ENCODE measurements at places on chromosomes 7 and 10. TPM values are rescaled to one million over a fixed set of nuclear protein-coding genes. Genes with fewer than 3 reads are reported as not detected.
A peak's percentile ranks its signal among the peaks of the same experiment; 100 is the strongest.

DNA sequence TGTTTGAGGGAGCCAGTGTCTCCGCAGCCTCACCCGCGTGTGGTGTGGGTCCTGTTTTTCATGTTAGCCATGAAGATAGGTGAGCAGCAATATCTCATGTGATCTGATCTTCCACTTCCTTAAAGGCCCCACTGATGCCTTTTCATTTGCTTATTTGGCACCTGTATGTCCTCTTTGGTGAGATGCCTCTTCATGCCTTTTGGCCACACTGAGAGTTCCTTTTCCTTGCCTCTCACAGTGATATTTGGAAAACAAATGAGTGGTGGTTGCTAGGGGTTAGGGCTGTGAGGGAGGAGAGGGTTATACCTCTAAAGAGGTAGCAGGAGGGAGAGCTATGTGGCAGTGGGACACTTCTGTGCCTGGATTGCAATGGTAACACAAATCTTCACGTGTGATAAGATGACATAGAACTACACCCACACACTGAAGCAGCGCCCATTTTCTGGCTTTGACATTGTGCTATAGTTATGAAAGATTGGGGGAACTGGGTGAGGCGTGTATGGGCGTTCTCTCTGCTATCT is 90.4 kb upstream of the TNS3 start:
- H3K36me3 ChIP-seq = no peaks in the 10 kb centered on the region
- H3K4me1 ChIP-seq = peaks cover 36% of the 10 kb centered on the region
- H3K4me3 ChIP-seq = no peak overlapping the region
- peak overlapping the region; percentile 29 for H3K27ac ChIP-seq

- no peak overlapping the region for H3K4me3 ChIP-seq
- no peaks in the 10 kb centered on the region for H3K4me1 ChIP-seq
- H3K27ac ChIP-seq = no peak overlapping the region
- H3K27me3 ChIP-seq = no peaks in the 10 kb centered on the region
- H3K36me3 ChIP-seq = no peaks in the 10 kb centered on the region
- DNase-seq = no peak
These were observed 58.1 kb downstream of the CSGALNACT2 start for GRCh38 chr10:43196131-43196980.

DNA sequence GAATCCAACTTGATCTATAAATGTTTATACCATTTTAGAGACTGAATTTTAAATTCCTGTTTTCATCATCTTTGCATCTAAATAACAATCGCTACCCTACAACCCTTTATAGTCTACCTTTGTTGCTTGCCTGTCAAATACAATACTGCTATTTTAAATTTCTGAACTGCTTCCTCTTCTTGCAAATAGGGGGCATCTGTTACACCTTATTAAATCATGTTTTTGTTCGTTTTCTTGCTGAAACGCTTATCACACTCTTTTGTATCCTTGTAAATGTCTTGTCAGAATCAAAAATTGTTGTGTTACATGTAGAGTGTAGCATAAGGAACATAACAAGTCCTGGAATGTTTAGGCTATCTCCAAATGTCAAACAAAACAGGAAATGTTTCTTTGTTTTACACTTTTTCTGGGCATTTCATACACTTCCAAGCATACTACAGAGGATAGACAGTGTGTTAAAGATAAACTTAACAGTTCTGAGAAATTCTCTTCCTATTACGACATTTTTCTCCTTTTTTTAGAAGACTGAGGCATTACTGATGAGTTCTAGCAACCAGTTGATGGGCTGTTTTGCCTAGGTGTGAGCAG is 281.3 kb downstream of the GPR158 start:
- H3K4me1 ChIP-seq = no peaks in the 10 kb centered on the region
- no peak overlapping the region for H3K4me3 ChIP-seq
- H3K27me3 ChIP-seq = no peaks in the 10 kb centered on the region
- no peak for DNase-seq
- H3K36me3 ChIP-seq = no peaks in the 10 kb centered on the region

DNA sequence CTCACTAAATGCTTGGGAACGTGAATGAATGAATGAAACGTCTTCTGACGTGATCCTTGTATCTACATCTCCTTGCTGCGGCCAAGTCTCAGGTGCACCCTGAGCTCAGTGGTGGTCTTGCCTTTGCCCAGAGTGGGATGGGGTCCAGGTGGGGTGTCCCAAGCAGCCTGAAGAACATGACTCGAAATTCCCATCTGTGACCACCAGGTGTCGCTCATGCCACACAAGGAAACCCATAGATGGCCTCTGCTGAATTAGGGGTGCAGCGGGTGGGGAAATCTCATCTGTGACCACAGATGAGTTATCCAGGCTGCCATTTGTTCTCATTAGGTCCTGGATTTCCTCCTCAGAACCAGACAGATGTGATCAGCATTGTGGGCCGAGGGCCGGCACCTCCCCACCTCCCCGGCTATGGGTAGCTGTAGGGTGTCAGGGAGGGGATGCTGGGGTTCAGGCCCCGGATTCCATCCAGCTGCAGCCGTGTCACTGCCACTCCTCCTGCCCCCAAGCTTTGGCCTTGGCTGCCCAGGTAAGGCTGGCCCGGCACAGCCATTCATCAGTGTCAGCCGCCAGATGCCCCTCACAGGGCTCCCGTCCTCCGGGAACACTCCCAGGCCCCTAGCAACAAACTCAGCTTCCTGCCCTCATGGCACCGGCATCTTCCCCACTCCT is 21.0 kb upstream of the GNA12 start:
- DNase-seq = no peak
- no peaks in the 10 kb centered on the region for H3K36me3 ChIP-seq
- H3K27me3 ChIP-seq = no peaks in the 10 kb centered on the region
- H3K4me1 ChIP-seq = peaks cover 24% of the 10 kb centered on the region
- no peak overlapping the region for H3K27ac ChIP-seq

GRCh38 chr10:120456626-120457430 is at the start of gene PLPP4:
PLPP4 (plus strand) TSS chr10:120457227; CDS start chr10:120457306, 79 bp downstream.
- DNase-seq = no peak
- H3K27me3 ChIP-seq = peaks cover 11% of the 10 kb centered on the region
- no peaks in the 10 kb centered on the region for H3K36me3 ChIP-seq
- H3K27ac ChIP-seq = no peak within 1 kb of the TSS

DNA sequence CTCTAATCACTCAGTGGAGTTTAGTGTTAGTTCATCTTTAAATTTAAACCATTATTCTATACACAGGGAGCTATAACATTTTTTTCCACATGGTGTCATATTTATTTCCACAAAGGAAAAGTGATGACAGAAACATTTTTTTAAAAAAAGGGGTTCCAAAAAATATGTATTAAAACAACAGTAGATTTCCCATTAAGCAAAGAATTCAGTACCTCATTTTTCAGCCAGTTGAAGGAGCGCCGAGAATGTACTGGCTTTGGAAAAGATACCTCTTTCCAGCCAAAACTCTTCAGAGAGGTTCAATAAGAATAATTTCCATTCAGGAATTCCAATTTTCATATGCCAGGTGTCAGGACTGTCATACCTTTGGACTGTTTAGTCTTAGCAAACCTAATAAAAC is 250.5 kb upstream of the MEOX2 start:
- H3K4me1 ChIP-seq = no peaks in the 10 kb centered on the region
- no peaks in the 10 kb centered on the region for H3K36me3 ChIP-seq
- H3K27ac ChIP-seq = no peak overlapping the region
- no peak for DNase-seq
- no peak overlapping the region for H3K4me3 ChIP-seq
- no peaks in the 10 kb centered on the region for H3K27me3 ChIP-seq

- no peak overlapping the region for H3K4me3 ChIP-seq
- DNase-seq = no peak
- peaks cover 2% of the 10 kb centered on the region for H3K4me1 ChIP-seq
- H3K36me3 ChIP-seq = peaks cover 3% of the 10 kb centered on the region
- H3K27ac ChIP-seq = no peak overlapping the region
- no peaks in the 10 kb centered on the region for H3K27me3 ChIP-seq
These were observed 64.5 kb downstream of the MCMBP start for GRCh38 chr10:119807960-119808697.

- no peaks in the 10 kb centered on the region for H3K36me3 ChIP-seq
- H3K4me3 ChIP-seq = no peak overlapping the region
- no peak overlapping the region for H3K27ac ChIP-seq
- DNase-seq = no peak
These were observed 34.2 kb downstream of the CAMK2B start for GRCh38 chr7:44291066-44291732.

DNA sequence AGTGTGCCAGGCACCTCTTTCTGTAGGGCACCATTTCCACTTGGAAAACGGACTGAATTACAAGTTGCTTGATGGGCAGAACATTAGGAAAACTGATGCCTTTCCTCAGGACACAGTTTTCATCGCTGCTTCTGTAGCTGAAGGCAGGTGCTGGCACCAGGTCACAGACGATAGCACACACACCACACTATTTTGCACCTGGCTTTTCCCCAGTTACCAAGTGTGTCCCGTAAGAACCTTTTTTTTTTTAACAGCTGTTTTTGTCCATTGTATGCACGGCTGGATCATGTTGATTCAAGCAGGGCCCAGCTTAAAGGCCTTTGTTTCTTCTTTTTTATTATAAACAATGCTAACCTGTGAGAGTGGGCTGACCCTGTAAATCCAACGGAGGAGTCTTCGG is 1.3 kb upstream of the GET4 start:
- H3K27me3 ChIP-seq = no peaks in the 10 kb centered on the region
- no peaks in the 10 kb centered on the region for H3K4me1 ChIP-seq

- no peak overlapping the region for H3K27ac ChIP-seq
- no peak overlapping the region for H3K4me3 ChIP-seq
- H3K36me3 ChIP-seq = no peaks in the 10 kb centered on the region
- no peak for DNase-seq
These were observed 705.0 kb downstream of the PARD3 start for GRCh38 chr10:34109952-34110702.

DNA sequence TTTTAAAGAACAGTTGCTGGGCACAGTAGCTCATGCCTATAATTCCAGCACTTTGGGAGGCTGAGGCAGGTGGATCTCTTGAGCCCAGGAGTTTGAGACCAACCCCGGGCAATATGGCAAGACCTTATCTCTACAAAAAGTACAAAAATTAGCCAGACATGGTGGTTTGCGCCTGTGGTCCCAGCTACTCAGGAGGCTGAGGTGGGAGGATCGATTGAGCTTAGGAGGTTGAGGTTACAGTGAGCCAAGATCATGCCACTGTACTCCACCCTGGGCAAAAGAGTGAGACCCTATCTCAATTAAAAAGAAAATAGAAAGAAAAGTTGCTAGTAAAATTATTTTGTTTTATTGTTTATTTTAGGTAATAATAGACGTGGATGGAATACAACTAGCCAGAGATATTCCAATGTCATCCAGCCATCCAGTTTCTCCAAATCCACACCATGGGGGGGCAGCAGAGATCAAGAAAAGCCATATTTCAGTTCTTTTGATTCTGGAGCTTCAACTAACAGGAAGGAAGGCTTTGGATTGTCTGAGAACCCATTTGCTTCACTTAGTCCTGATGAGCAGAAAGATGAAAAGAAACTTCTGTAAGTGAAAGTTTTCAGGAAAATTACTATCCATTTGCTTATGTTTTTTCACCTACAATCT is 3.0 kb downstream of the NUP42 start:
- H3K27ac ChIP-seq = no peak overlapping the region
- 0 out of 2 replicates have a peak, but pooled peaks cover 3% of the 10 kb centered on the region for H3K4me1 ChIP-seq
- H3K27me3 ChIP-seq = no peaks in the 10 kb centered on the region
- peak overlapping the region; percentile 59 for H3K4me3 ChIP-seq

GRCh38 chr10:33237736-33238624 is 96.5 kb downstream of the NRP1 start:
- no peaks in the 10 kb centered on the region for H3K36me3 ChIP-seq
- H3K4me3 ChIP-seq = no peak overlapping the region
- no peaks in the 10 kb centered on the region for H3K4me1 ChIP-seq
- no peak overlapping the region for H3K27ac ChIP-seq
- H3K27me3 ChIP-seq = no peaks in the 10 kb centered on the region

GRCh38 chr7:36526863-36527548 is 137.3 kb downstream of the ANLN start:
- DNase-seq = peak; percentile 11
- no peaks in the 10 kb centered on the region for H3K27me3 ChIP-seq
- peaks cover 5% of the 10 kb centered on the region for H3K4me1 ChIP-seq
- no peak overlapping the region for H3K4me3 ChIP-seq
- no peaks in the 10 kb centered on the region for H3K36me3 ChIP-seq
- no peak overlapping the region for H3K27ac ChIP-seq

DNA sequence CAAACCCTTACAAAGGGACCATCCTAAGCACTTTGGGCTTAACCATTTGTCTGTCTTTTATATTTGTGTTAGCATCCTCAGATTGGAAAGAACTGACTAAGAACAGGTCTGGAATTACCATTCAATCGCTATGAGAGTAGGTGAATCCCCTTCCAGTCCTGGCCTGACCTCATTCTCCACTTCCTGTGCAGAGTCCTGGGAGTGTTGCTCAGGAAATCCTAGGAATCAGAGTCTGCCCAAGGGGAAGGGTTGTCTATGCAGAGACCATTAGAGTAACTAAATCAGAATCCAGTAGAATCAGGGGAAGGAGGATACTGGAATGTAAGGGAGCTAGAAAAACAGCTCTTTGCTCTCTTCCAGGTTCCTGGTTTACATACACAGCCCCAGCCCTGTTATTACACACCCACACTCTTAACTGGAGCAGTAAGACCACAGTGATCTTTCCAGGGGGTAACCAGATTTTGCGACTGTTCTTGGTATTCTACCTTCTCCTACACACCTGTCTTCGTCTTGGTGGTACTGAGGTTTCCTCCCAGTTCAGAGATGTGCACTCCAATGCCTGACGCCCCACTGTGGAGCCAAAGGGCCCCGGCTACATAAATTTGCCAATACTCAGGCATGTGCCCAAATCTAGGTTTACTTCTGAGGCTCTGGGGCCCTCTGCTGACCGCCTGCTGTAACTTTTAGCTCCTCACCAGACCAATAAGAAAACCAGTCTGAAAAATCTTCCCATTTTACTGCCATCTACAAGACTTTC is 103.7 kb downstream of the RNF216 start:
- no peak for DNase-seq
- no peaks in the 10 kb centered on the region for H3K27me3 ChIP-seq
- H3K4me1 ChIP-seq = peaks cover 50% of the 10 kb centered on the region
- H3K36me3 ChIP-seq = peaks cover 4% of the 10 kb centered on the region
- H3K27ac ChIP-seq = peak overlapping the region; percentile 10

DNA sequence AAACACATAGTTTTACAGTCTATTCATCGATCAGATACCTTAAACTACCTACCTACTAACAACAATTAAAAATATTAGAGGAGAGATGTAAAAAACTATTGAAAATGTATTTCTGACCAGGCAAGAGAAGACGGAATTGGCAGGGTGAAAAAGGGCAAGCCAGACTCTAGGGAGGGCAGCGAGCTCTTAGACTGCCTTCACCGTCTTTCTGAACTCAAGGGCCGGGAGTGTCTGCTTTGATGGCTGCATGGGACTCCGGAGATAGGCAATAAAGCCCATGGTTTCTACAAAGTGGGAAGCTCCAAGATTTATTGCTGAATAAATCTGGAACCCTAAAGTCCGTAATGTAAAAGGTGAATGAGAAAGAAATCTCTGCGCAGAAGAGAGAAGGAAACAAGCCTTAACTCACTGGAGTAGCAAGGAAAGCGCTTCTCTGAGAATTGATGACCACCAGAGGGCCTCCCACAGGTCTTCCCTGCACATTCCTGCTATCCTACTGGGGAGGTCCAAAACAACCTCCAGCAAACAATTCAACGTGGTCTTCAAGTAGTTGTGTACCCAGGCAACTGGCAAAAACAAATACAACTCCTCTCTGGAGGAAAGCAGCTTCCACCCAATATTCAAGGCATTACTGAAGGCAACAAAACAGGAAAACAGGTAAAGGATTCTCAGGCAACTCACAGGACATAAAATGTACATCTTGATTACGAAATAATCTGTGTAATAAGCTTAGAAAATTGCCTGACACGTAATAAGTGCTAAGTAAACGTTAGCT is 181.3 kb downstream of the SDK1 start:
- no peaks in the 10 kb centered on the region for H3K27me3 ChIP-seq
- H3K4me1 ChIP-seq = no peaks in the 10 kb centered on the region
- no peak for DNase-seq
- no peak overlapping the region for H3K27ac ChIP-seq

The NAT16 gene
- not detected for polyA plus RNA-seq

The EPDR1 gene
- polyA plus RNA-seq = 6.7 TPM

The MAGI2 gene
- polyA plus RNA-seq = 0.03 TPM

The ITIH5 gene
- not detected for polyA plus RNA-seq

The GCK gene
- not detected for polyA plus RNA-seq

The MEIG1 gene
- polyA plus RNA-seq = 1.5 TPM

The NPC1L1 gene
- polyA plus RNA-seq = not detected

All from GM12878 (cell line).